Ammon's horn (tissue), 1 donor: ENCODE measurements at places on chromosomes 1 and 21.
A peak's percentile ranks its signal among the peaks of the same experiment; 100 is the strongest.

GRCh38 chr1:245690946-245691541 is 536.3 kb downstream of the KIF26B start:
- DNase-seq: no peak

DNA sequence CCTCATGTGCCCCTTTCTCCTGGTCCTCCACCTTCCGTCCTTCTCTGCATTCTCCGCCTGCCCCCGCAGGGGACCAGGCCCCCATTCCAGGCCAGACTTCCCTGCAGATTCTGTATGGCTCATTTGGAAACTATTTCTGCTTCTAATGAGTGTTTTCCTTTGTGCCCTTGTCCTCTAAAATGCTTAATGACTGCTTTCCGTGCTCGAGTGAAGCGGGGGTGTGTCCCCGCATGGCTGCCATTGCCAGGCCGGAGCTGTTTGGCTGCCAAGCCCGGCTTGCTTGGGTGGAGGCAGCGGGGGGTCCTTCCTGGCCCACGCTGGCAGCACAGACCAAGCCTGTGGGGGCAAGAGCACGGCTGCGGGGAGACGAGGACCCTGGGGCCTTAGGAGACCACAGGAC is 299.3 kb upstream of the VAMP3 start:
- DNase-seq: peak; percentile 27

DNA sequence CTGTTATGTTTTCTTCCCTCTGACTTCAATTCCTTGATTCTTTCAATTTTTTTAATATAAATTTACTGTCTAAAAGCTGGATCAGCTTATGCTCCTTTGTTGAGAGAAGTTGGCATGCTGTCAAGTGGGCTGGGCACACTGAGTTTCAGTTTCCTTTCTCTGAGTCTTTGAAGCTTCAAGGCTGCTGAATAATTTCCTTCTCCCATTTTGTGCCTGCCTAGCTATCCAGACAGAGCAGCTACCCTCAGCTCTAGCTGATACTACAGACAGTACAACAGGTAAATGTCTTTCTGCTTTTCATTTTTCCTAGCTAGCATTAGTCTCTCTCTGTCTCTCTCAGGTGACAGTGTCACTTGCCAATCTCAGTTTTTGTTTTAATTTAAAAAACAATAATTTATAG is at the start of gene IFI44:
Gene IFI44 (plus strand): TSS at position 204 of the 400 bp plus-strand sequence. CDS start 365 bp downstream, outside the sequence.
- DNase-seq: peak; percentile 86

- no peak for DNase-seq
Observed at GRCh38 chr21:32994305-32994704, 31.4 kb upstream of the OLIG2 start.

GRCh38 chr1:236760480-236760879 is 34.6 kb upstream of the MTR start:
- no peak for DNase-seq

DNA sequence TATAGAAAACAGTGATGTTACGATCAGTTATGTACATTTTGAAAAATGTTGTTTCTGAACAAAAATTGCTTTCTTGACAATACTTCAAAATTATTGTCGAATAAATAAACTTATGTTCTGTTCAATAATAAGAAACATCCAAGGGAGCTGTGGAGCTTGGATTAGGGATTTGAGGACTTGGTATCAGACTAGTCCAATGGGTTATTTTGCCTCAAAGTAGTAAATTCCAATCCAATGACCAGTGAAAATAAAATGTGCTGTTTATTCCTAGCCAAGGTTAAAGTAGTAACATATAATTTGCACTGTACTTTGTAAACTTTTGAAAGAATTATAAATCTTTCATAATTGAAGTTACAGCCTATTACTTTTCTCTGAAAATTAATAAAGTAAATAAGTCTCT is 79.1 kb upstream of the IVNS1ABP start:
- DNase-seq: no peak
